Stimulated activated naive CD4-positive, alpha-beta T cell (primary cell): ENCODE measurements at places on chromosomes 3 and 15.

- DNase-seq: no peak
Measured at GRCh38 chr3:189664311-189664710, 33.1 kb downstream of the TP63 start.

DNA sequence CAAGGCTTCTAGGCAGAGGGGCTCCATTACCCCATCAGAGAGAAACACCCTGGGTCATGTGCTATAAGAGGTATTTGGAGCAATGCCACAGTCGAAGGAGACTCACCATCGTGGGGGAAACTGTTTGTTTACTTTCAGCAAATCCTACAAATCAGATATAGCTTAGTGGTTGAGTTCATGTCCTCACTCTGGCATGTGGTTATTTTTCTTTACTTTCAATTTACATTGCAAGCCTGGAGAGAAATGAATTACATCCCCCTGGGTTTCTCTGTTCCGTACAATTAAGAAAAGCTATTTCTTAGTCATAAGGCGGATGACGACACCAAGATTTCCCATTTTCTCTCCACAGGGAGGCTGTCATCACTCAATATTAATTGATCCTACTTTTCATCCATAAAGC, 36.9 kb downstream of the RFTN1 start:
- DNase-seq: no peak

- DNase-seq: no peak
Measured at GRCh38 chr3:4633078-4634004, 140.2 kb downstream of the ITPR1 start.

DNA sequence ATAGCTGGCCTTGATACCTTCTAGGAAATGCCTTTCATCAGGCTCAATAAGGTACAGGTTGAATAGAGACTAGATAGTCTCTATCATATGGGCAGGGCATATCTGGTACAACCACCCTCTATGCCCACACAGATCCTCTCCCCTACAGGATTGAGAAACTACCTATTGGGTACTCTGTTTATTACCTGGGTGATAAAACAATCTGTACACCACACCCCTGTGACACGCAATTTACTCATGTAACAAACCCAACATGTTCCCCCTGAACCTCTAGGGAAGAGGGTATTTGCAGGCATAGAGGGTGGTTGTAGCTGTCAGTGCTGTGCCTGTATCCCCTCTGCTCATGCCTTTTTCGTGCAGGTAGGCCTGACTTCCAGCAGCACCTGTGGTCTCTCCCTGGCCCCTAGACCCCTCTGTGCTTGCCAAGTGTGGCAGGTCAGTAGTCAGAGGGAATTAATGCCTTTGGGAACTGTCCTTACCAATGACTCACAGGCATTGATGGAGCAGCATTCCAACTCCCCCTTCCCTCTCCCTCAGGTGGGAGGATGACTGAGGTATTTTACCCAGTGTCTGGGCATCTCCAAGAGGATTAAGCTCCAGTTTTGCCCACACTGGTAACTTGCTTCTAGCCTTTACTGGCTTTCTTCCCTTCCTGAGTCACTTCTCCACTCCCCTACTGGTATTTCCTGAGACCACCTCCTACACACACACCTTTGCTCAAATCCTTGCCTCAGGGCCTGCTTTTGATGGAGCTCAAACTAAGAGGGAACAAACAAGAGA, 18.3 kb downstream of the CLSTN2 start:
- DNase-seq: no peak

GRCh38 chr15:74937272-74937589, 642 bp downstream of the COX5A start:
- DNase-seq: no peak

DNA sequence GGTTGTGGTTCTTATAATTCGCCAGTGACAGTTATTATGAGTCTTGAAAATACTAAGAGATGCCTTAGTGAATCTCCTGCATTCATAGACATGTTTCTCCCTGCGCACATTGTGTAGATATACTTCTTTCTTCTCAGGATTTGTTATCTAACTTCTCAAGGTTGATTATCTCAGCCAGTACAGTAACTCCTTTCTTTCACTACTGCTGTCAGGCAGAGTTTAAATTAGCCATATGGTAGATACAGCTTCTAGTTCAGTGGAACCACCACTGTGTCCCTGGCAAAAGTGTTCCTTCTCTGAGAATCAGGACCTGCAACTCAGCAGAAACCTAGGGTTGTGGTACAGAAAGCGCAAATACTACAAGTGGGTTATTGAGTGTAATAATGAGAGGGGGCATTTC, 175.0 kb upstream of the SGO1 start:
- no peak for DNase-seq

DNA sequence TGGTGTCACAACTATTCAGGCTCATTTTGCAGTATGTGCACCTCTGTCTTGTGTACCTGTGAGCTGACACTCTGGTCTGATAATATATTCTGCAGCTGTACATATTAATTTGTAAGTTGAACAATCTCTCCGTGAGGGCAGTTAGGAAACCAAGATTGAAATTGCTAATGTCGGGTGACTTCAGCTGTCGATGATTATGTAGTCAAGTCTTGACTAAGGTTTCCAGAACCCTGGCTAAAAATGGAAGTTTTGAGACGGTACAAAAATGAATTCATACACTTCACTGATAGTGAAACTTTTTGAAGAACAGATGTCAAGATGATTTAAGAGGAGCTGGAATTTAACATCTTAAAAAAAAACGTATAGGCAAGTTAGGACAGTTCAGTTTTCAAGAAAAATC, 196.8 kb upstream of the ICE2 start:
- no peak for DNase-seq

DNA sequence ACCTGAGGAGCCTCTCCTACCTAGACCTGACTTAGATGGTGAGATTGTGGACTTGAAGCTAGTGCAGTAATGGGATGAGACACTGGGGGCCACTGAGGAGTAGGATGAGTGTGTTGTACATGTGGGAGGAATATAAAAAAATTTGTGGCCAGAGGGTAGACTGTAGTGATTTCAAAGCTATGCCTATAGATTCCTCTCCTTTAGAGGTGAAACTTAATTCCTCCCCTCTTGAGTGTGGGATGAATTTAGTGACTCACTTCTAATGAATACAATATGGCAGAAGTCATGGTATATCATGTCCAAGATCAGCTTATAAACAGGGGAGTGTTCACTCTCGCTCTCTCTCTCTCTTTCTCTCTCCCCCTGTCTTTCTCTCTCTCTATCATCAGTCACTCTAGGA, 6.7 kb downstream of the ZNF860 start:
- DNase-seq: no peak

DNA sequence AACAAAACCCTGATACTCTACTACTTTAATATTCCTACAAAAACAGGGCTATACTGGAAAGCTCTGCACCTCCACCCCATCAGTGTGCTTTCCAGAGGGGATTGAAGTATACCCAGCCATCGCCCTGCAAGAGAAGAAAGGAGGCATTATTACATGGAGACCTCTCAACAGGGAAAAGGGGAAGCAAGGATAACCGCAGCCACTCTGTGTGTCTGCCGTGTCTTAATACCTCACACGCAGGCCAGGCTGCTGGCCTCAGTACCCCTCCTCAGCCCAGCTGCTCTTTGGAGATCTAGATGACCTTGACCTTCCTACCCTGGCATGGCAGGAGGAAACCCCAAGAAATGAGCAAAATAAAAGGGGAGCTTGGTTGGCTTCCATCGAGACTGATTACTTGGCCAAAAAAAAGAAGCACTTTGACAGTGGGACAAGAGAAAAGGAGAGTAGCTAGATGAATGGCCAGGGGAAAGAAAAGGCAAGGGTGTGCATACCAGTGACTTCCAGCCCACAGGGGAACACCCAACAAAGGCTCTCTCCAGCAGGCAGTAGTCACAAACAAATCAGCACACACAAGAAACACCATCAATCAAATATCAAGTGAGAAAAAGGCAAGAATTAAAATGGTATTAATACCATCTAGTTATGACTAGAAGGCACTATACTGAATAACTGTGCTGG, 129.4 kb downstream of the STT3B start:
- DNase-seq: no peak

DNA sequence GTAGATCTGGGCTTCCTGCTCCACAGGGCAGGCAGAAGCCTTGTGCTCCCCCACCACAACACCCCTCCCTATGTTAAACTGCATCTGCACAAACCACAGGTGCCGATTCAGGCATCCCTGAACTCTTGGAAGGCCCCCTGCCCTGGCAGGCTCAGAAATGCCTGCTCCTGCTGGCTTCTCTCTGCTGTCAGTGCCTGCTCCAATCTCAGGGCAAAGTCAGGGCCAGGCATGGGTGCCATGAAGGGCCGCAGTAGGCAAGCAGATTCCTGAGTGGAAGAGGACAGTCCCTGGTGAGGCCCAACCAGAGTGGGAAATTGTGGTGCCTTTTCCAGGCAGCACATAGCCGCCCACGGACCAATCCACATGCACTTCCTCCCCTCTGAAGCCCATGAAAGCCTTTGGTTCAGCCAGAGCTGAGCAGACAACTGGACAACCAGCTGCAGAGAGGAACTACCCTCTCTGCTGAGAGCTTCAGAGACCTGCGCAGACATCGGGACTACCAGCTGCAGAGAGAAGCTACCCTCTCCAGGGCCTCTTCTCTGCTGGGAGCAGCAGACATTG, 13.6 kb downstream of the PRR20G start:
- DNase-seq: no peak

DNA sequence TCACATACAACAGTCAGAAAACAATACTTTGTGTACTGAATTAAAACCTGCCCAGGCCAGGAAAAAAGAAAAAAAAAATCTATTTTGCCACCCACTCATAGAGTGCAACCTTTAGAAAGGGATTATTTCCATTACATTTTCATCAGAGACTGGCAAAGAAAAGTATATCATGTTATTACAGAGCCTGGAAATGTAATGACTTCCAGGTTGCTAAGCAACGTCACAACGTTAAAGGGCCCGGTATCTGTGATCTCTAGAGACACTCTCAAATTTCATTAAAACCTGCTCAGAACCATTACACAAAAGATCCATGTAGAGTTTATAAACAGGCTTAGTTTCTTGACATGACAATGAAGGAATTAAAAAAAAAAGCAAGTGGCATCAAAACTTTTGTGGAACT, 170.5 kb downstream of the CTNNB1 start:
- no peak for DNase-seq

DNA sequence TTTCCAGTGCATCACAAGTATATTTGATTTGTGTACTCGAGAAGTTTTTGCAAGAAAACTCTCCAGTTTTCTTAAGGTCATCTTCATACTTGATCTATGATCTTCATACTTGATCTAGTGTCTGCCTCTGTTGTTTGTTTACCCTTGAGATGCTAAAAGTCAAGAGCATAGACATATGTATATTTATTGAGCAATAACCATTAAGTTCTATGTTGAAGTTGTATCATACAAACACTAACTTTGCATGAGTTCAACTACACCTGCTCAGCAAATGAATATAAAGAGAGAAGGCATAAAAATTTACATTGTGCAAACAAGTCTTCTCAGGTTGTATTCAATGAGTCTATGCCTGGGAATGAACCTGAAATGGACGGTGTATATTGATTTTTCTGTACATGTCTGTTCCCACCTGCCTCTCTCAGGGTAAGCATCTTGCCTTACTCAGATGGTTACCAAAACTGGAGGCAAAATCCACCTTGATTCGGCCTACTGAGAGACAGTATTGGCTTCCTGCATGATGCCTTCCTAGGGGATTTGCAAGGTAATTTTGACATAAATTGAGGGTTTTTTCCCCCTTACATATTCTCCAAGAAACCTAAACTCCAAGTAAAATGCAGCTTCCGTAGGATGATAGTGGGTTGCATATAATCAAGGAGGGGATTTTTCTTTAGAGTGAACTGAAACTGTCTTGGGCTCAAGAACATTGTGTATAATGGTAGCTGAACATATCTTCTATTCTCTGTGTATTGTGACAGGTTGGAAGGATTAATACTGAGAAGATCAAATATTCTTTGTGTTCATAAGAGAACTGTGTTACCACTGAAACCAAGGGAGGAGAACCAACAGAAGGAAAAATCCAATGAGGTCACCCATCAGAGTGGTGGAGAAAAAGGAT, 110.4 kb downstream of the FILIP1L start:
- DNase-seq: no peak

DNA sequence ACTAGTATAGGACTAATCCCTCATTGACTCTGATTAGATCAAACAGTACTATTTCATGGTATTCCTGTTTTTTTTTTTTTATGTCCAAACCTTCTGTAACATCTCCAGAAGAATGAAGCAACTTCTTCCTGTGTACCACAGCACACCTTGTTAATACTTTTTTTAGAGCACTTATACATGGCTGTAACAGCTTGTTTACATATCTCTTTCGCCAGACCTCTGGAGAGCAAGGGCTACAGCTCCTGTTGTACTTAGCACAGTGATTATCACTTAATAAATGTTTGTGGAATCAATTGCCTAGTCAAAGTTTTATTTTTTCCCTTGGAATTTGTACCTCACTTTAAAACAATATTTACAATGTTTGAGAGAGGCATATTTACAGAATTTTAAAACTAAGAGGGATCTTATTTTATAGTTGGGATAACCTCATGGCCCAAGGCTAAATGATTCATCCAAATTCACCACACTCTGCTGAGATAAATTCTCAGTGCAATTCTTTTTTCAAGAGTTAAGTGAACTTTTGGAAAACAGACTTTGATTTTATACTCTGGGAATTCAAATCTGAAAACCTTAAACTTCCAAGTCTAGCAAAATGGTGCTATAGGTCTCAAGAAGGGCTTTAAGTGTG, 9.2 kb upstream of the GATM start:
- DNase-seq: no peak

- DNase-seq: no peak
Measured at GRCh38 chr15:72733941-72734738, 48.1 kb downstream of the BBS4 start.

GRCh38 chr3:185852635-185853034, 27.8 kb upstream of the IGF2BP2 start:
- DNase-seq: no peak

- no peak for DNase-seq
Measured at GRCh38 chr15:91072161-91072560, 27.9 kb upstream of the SV2B start.

DNA sequence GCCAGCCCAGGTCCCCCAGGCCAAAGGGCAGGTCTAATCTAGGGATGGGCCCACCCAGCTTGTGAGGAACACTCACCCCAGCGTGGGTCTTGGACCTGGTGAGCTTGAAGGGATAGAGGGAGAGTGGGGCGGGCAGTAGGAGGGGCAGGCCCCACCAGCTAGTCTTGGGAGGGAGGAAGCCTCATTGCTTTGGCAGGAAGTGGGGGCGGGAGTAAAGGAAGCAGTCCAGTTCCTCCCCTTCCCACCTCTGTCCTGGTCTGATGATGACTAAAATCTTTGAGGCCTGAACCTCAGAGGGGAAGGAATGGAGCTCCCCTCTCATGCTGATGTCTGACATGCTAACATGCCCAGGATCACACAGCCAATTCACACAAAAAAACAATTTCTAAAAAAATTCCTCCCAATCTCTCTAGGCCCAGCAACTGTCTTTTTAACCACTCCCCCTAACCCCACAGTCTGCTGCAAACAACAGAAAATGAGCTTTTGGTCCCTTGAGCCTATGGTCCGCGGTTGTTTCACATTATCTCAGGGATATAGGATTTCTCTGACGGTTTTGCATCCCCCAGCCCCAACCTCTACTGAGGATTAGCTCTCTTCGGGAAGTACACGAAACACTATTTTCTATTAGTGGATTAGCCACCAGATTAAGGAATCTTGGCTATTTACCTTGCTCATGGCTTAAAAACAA, 30.7 kb upstream of the DUSP7 start:
- no peak for DNase-seq

- DNase-seq: no peak
Measured at GRCh38 chr3:155211940-155212339, 81.5 kb downstream of the STRIT1 start.

GRCh38 chr15:73258271-73259108, 110.3 kb downstream of the HCN4 start:
- DNase-seq: no peak

GRCh38 chr3:193972832-193973231, 163.1 kb upstream of the HES1 start:
- no peak for DNase-seq

- no peak for DNase-seq
Measured at GRCh38 chr3:71041371-71041770, 542.2 kb downstream of the FOXP1 start.
